ENCODE measurements at places on chromosomes 1 and 21.

DNA sequence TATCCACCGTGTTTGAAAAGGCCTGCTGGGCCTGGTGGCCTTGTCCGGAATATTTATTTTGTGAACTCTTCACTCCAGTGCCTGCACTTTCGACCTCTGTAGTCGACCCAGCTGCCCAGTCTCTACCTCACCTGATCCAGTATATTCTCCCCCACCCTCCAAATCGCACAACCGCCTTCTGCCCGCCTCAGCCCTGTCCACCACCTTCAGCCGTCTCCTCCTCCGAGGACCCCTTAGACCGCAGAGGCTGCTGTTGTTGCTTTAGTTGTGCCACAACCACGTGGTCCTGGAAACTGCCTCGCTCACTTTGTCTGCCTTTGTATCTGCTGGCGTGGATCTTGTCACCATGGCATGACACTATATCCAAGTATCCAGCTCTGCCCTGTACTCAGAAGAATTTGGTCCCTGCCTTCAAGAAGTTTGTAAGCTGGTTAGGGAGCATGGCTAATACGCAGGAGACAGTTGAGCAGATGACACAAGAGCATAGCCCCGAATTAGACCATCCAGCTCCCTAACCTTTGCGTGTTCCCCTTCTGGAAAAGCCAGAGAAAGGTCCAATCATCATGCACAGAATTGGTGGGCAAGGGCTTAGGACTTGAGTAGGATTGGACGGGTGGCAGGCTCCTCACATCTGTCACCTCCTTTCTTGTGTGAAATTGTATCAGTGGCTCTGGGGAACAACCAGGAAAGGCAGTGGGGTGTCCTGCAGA is 1.5 kb downstream of the PHGDH start:
- DNase-seq, result peak; percentile 14

GRCh38 chr1:150513351-150513791 is 2.2 kb upstream of the FALEC start:
- DNase-seq, result no peak

DNA sequence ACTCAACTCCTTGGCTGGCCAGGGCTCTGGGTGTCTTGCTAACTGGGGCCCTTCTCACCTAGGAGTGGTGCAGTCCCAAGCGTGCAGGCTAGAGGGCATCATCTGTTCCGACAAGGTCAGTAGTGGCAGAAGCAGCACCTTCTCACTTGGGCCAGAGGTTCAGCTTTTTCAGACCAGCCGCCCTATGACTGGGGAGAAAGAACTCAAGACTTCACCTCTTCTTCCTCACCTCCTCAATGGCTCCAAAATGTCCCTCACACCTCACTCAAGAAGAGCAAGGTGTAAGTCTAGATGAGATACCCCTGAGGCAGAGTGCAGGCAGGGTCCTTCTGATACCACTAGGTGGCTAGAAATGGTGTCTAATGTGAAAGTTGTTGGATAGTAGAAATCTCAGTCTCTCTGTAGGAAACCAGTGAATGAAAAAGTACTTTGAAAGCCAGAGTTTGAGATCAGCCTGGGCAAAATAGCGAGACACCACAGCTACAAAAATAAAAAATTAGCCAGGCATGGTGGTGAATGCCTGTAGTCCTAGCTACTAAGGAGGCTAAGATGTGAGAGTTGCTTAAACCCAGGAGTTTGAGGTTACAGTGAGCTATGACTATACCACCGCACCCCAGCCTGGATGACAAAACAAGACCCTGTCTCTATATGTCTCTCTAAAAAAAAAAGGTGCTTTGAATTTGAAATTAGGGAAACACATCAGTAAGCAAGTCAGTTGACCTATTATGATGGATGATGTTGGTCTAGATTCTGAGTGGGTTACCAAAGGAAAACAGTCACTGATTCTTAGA is 8.6 kb upstream of the IL20 start:
- DNase-seq, result no peak

GRCh38 chr1:205710201-205711062 is 30.1 kb upstream of the SLC45A3 start:
- DNase-seq, result no peak

GRCh38 chr1:94408104-94408830 is 9.9 kb upstream of the ABCD3 start:
- DNase-seq, result no peak

- DNase-seq, result no peak
Observed at GRCh38 chr1:118294875-118295642, 110.0 kb upstream of the SPAG17 start.

DNA sequence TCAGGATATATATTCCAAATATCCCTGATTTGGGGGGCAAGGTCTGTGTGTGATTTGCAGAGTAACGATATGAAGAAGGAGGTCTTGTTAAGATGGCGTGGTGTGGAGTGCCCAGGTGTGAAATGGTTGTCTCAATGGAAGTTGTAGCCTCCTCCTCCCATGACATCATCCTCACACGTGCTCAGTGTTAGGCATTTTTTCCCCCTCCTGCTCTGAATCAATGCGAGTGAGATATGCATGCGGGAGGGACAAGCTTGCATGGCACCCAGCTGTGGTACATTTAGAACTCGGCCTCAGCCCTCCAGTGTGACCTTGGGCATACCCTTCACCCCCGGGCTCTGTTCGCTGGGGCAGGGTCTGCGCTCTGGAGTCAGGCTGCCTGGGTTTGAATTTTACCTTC is 55.6 kb downstream of the B3GALT5 start:
- no peak for DNase-seq

- DNase-seq, result no peak
Observed at GRCh38 chr1:203072911-203073310, 12.9 kb downstream of the MYOG start.

DNA sequence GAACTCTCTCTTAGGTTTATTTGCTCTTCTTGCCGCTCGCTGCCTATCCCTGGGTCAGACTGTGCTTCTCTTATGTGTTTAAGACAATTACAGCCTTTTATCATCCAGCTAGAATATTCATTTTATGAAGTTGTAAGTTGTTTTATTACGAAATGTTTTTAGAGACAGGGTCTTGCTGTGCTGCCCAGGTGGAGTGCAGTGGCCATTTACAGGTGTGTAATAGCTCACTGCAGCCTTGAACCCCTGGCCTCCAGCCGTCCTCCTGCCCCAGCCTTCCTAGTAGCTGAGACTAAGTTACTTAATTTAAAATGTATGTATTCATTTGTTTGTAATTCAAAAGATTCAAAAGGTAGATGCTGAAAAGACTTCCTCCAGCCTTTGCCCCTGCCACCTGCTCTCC is 99.0 kb upstream of the KIF26B start:
- no peak for DNase-seq

- DNase-seq, result no peak
Observed at GRCh38 chr1:33434363-33434750, 3.5 kb upstream of the PHC2 start.

- no peak for DNase-seq
Observed at GRCh38 chr1:107941123-107941522, 23.9 kb downstream of the VAV3 start.

- no peak for DNase-seq
Observed at GRCh38 chr1:230542054-230542453, 100.2 kb upstream of the COG2 start.

DNA sequence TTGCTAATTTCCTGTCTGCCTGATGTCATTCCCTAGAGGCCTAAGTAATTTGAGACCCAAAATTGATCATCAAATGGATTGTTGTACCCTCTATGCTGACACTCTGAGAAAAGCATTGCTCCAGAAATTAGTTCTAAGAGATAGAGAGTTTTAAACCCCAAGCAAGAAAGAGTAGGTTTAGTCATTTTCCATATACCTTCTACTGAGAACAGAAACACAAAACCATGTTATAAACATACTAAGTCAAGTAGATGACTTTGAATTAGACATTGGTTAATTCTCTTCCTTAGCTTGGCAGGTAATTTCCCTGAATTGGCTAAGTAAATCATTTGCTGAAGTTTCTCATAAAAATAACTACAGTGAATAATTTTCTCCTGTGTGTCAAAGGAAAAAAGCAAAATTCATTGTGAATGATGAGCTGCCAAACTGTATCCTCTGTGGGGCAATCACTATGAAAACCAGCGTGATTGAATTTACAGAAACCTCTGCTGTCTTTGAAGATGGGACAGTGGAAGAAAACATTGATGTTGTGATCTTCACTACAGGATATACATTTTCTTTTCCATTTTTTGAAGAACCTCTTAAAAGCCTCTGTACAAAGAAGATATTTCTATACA is 20.1 kb downstream of the FMO4 start:
- DNase-seq, result no peak

DNA sequence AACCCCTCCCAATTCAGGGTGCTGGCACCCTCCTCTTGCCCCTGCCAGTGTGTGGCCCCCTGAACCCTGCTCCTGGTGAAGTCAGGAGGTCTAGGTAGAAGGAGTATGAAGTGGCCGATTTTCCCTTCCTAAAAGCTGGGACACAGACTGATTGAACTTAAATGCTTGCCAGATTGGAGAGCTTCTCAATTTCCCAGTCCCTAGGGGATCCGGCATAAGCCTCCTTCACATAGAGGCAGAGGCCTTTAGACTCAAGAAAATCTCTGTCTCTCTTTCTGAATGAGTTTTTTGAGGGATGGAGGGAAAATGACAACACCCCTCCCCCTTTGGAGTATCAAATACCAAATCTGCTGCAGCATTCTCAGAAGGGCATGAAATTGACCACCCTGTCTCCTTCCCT is 51.5 kb downstream of the SYT2 start:
- no peak for DNase-seq

Data from iPS-NIHi11 (cell line).